ENCODE measurements at places on chromosomes 6 and 20. TPM values are rescaled to one million over a fixed set of nuclear protein-coding genes. Genes with fewer than 3 reads are reported as not detected.

Gene LAMA2
- 46.0 TPM for polyA plus RNA-seq

Gene NKX2-2
- not detected for polyA plus RNA-seq

GRCh38 chr6:23775127-23775526 lies 350.9 kb upstream of the NRSN1 start:
- DNase-seq, result no peak

DNA sequence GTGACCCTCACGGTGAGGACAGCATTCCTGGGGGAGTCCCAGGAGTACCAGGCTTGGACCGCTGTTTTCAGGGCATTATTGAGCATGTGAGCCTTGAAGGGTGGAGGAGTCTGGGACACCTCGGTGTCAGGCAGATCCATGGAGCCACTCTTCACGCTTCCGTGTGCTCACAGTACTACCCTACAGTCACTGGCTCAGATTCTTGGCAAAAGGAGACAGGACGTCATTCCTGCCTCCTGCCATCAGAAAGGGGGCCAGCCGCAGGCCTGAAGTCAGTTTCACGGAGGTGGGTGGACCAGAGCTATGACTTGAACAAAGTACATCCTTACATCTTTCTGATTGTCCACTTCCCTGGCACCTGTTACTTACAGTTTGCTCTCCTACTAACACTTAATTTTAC lies 88.9 kb upstream of the CD83 start:
- no peak for DNase-seq

GRCh38 chr6:90095145-90095544 lies 200.9 kb downstream of the GJA10 start:
- no peak for DNase-seq

DNA sequence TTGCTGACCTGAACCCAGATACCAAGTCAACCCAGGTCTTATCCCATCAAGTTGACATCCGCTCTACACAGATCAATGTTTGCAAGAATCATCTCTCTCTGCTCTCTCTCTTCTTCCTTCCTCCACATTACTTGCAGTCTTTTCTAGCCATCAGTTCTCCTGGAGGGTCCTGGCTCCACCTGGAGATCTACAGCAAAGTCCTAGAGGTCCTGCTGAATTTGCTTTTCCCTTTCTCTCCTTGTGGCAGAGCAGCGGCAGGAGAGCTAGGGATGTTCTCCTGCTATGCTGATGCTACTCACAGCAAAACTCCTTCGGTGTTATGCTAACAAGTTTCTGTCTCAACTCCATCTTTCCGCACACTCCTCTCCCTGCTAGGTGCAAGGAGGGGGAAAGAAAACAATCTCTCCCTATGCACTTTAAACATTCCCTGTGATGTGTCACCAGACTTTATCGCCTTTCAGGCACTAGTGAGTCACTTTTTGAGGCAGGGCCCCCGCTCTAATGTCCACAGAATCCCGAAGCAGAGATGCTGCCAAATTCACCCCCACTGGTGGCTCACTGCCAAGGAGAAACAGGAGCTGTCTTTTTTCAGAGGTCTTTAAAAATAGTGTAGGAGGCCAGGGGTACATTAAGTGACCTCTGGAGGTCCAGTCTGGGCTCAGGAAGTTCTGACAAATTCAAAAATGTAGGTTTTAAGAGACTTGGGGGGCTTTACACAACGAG lies 62.6 kb downstream of the FAM50B start:
- DNase-seq, result peak; percentile 49

DNA sequence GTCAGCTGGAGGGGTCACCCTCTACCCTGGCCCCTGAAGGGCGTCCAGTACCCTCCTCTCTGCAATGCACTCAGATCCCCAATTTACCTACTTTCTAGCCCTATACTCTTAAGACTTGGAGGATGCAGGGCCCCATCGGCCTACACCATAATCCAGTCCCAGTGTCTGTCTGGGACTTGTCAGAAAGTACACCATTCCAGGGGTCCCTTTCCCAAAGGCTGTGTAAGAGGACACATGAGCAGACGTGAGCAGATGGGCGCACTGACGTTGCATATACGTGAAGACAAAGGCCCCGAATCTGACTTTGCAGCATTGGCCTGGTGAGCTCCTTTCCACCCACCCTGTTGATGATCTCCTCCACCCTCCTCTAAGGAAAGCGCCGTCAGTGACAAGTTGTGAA lies 20.9 kb upstream of the SMOC2 start:
- DNase-seq, result no peak

Gene CTCFL
- 2.5 TPM for polyA plus RNA-seq

GRCh38 chr20:49337357-49337756 lies 59.5 kb upstream of the ZNFX1 start:
- DNase-seq, result no peak

DNA sequence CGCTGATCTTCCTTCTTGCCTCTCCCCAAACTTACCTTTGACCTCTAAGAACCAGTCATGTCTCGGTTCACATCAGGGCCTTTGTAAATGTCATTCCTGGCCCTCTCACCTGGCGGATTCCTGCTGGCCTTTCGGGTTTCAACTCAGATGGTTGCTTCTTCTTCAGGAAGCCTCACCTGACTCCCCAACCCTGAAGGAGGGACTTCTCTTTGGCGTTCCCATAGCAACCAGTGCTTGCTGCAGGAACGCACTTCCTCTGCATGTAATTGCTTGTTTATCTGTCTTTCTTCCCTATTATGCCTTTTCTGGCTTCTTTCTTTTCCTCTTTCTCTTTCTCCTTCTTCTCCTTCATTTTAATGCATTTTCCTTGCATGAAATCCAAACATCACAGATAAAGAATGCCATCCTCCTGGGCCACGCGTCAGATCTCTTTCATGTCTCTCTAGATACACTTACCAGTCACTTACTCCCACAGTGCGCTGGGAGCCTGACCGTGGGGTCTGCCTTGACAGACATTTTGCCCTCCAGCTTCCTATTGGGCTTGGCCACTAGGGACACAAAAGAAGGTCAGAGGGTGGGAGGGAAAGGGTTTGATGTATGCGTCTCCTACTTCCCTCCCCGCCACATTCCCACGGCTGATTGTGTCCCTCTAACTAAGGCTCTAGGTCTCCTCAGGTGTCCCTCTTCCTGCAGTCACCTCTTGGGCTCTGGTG lies 295.7 kb upstream of the TSHZ2 start:
- DNase-seq, result no peak

DNA sequence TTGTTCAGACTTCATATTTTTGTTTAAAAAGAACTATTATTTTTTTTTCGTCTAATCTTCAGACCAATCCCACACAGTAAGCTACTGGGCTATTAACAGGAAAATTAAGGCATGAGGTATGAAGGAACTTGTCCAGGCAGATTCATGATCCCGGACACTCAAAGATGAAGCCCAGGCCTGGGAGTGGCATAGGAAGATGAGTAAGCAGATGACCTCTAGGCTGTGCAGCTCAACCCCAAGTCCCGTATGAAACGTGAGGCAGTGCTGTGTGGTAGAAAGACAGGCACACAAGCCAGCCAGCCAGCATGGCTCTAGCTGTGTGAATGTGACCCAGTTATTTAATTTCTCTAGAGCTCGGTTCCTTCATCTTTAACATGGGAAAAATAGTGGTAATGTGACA lies 231.9 kb downstream of the CLIC5 start:
- no peak for DNase-seq

DNA sequence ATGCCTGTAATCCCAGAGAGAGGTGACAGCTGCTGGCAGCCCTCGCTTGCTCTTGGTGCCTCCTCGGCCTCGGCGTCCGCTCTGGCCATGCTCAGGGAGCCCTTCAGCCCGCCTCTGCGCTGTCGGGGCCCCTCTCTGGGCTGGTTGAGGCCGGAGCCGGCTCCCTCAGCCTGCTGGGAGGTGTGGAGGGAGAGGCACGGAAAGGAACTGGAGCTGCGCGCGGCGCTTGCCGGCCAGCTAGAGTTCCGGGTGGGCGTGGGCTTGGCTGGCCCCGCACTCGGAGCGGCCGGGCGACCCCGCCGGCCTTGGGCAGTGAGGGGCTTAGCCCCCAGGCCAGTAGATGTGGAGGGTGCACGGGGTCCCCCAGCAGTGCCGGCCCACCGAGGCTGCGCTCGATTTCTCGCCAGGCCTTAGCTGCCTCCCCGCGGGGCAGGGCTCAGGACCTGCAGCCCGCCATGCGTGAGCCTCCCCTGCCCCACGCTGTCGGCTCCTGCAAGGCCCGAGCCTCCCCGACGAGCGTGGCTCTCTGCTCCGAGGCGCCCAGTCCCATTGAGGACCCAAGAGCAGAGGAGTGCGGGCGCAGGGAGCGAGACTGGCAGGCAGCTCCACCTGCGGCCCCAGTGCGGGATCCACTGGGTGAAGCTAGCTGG lies 34.6 kb downstream of the C6orf52 start:
- no peak for DNase-seq

DNA sequence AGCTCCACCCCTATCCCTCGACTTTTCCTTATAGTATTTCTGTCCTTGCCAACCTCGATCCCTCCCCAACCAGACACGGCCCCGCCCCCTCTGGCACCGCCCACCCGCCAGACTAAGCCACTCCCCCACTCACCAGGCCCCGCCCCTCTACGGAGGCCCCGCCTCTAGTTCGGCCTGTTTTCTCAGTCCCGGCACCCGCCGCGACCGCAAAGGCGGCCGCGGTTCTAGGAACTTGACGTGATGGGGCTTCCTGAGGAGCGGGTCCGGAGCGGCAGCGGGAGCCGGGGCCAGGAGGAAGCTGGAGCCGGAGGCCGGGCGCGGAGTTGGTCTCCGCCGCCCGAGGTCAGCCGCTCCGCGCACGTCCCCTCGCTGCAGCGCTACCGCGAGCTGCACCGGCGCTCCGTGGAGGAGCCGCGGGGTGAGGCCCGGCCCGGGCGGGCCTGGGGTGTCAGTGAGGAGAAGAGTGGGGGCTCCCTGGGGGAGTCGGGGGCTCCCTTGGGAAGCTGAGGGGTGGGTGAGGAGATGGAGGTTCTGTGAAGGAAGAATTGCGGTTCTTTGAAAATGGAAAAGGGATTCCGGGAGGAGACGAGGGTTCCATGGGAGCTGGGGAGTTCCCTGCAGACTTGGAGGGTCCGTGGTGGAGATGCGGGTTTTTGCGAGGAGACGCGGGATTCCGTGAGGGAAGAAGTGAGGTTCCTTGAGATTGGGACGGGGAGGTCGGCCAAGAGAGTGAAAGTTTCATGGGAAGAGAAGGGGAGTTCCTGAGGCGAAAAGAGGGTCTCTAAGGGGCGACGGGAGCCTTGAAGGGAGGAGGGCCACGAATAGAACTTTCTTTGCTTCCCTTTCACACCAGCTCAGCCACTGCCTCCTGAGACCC lies at the start of gene ACSS2:
Gene ACSS2 (plus strand): TSS at position 207 of the 877 bp plus-strand sequence. CDS start 34 bp downstream, at position 241.
- peak; percentile 91 for DNase-seq

DNA sequence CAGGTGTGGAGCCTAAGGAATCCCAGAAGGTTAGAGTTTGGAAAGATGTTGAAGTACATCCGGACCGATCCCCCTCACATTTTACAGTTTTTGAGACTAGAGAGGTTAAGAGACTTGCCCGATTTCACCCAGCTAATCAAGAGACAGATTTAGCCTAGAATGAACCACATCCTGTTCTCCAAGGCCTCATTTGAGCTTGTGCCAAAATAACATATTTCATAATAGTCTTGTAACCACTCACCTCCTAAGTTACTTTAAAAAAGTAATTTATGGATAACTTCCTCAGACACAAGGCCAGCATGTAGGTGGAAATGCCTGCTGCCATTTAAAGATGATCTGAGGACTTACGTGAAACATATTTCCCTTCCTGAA lies 39.8 kb upstream of the ARHGAP18 start:
- no peak for DNase-seq

Gene SYNCRIP
- 201 TPM for polyA plus RNA-seq

Gene TUBB2B
- 120 TPM for polyA plus RNA-seq

- no peak for DNase-seq
Observed at GRCh38 chr6:72410769-72411168, 211.1 kb upstream of the KCNQ5 start.

DNA sequence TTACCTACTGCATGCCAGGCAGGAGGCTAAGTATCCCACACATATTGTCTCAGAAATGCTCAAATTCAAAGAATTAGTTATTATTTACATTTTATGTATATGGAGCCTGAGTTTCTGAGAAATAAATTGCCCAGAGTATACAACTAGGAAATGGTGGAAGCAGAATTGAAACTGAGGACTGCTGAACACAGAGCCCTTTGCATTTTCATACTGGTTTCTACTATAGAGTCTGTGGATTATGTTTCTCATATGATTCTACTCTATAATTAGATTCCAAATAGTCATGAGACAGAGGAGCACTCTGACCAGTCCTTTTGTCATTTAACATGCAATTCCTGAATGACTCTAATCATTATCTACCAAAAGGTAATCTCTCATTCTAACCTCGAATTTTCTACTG lies 254.3 kb downstream of the LMBRD1 start:
- DNase-seq, result no peak

GRCh38 chr6:90097356-90097755 lies 199.3 kb downstream of the BACH2 start:
- no peak for DNase-seq

DNA sequence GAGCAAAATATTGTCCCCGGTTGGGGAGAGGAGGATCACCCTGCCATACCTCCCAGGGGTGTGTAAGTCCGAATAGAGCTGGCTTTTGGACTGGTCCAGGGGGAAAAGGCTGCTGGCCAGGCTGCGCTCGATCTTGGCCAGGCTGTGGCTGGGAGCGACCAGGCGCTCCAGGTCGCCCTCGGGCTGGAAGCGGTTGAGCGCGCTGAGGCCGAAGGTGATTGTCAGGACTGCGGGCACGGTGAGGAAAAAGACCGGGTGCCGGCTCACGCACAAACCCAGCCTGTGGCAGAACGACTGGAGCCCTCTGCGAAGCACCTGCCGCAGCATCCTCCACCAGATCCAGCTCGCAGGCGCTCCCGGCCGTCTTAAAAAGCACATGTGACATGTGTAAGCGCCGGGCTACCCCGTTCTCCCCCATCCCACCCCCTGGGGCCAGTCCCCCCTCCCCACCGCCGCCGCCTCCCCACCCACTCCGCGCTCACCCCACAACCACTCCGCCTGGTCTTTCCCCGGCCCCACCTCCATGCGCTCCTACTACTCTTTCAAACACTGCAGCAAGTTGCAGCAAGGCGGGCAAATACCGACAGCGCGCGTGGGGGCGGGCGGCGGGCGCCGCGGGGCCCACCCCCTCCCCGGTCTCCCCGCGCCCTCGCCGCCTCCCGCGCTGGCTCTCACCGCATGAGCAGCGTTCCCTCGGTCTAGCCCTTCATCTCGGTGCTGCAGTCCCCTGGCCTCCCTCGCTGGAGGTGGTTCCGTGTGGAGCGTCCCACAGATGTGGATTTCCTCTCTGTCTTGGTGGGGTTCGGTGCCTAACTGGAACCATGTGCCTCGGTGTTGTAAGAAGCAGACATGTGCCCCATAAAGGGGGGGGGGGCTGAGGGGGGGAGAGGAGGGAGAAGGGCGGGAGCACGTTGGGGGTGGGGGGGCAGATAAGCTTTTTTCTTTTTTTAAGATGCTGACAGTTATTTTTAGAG lies 42.4 kb downstream of the PTCHD4 start:
- no peak for DNase-seq

GRCh38 chr6:143732536-143732935 lies 54.8 kb downstream of the PHACTR2 start:
- DNase-seq, result no peak

DNA sequence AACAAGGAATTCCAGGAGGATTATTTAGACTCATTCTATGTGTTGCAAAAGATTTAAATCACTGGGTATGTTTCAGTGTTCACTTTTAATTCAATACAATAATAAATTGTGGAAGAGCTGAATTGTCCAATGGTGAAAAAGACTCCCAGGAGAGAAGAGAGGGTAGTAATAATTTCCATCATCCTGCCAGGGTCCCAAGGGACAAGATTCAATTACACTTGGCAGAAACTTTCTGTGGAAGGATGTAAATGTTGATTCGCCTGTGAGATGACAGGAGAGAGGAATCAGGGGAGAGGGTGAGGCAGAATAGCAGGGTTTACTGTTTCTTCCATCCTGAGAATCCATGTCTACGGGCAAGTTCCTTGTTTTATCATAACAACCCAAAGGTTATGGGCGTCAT lies 342.7 kb downstream of the ESR1 start:
- no peak for DNase-seq

Measured in right renal pelvis (tissue), 4 donors.